ENCODE measurements at places on chromosomes 11 and 22. TPM values are rescaled to one million over a fixed set of nuclear protein-coding genes. Genes with fewer than 3 reads are reported as not detected.

- H3K27me3 ChIP-seq: peaks cover 9% of the 10 kb centered on the region
- H3K4me1 ChIP-seq: peaks cover 3% of the 10 kb centered on the region
- H3K27ac ChIP-seq: no peak overlapping the region
- no peaks in the 10 kb centered on the region for H3K36me3 ChIP-seq
- DNase-seq: no peak
Measured at GRCh38 chr11:88448131-88448670, 110.7 kb upstream of the CTSC start.

SPTBN2 gene
- total RNA-seq: 0.88 TPM

DNA sequence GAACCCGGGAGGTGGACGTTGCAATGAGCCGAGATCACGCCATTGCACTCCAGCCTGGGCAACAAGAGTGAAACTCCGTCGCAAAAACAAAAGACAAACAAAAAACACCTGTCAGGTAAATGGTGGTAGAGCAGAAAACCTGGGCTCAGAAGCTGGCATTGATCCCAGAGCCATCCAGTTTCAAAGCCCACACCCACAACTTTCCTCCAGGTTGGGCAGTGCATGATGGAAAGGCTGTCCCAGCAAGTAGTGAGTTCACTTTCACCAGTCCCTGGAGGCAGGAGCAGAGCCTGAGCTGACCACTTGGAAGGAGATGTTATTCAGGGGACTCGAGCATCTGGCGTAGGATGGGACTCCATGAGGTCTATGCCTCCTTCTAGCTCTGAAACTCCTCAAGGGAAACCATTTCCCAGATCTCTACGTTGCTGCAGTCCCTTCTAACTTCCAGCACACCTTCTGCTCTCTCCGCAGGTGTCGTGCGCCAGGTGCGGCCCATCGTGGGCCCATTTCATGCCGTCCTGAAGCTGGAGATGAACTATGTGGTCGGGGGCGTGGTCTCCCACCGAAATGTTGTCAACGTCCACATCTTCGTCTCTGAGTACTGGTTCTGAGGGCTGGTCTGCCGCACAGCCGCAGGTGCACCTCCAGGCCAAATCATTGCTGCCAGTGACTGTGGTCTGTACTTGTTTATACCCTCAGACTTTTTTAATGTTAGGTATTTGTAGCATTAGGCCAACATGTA lies 71.6 kb upstream of the ATXN10 start:
- H3K27ac ChIP-seq: no peak overlapping the region
- no peaks in the 10 kb centered on the region for H3K36me3 ChIP-seq
- no peak for DNase-seq
- H3K27me3 ChIP-seq: peaks cover 2% of the 10 kb centered on the region
- H3K4me3 ChIP-seq: no peak overlapping the region
- no peaks in the 10 kb centered on the region for H3K4me1 ChIP-seq

DNA sequence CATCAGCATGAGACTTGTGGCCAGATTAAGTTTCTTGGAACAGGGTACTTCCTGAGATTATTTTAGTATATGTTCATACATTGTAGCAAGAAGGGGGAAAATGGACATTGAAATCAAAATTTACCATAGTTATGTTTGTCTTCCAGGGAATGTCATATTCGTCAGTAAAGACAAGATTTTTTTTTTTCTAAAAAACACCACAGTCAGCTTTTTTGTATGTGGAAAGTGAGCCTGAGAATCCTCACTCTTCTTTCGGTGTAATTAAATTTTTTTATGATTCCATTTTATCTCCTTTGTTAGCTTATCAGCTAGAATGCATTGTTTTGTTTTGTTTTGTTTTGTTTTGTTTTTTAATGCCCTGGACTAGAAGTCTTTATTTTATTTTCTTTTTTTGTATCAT lies 31.5 kb upstream of the LIPT2 start:
- no peak for DNase-seq
- no peaks in the 10 kb centered on the region for H3K36me3 ChIP-seq
- H3K27ac ChIP-seq: no peak overlapping the region

DNA sequence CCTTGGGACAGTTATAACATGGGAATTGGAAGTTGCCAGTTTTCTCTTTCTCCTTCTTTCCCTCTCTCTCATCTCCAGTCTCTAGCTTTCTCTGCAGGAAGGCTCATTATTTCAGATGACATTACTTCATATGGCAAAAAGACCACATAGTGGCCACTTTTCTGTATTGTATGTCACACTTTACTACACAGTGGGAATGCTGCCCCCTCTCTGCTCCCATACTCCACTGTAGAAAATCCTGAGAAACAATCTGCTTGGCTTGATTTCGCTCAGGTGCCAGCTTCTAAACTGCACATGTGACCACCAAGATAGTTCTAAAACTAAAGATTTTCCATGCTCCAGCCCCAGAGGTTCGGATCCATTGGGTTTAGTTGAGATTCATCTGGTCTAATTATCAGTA lies 860.7 kb upstream of the CCDC90B start:
- H3K4me1 ChIP-seq: no peaks in the 10 kb centered on the region
- H3K27me3 ChIP-seq: no peaks in the 10 kb centered on the region
- no peak overlapping the region for H3K4me3 ChIP-seq
- H3K36me3 ChIP-seq: no peaks in the 10 kb centered on the region

CARD18 gene
- not detected for total RNA-seq

DNA sequence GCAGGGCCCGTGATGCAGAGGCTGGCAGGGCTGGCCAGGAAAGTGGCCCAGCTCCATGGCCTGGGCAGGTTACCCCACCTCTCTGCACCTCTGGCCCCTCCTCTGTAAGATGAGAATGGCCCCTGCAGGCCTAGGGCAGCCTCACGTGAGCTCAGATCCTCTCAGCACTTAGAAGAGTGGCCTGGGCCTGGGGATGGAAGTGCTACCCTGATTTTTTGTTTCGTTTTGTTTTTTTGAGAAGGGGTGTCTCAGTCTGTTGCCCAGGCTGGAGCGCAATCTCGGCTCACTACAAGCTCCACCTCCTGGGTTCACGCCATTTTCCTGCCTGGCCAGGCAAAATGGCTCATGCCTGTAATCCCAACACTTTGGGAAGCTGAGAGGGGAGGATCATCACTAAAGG lies 982 bp downstream of the APOBEC3H start:
- H3K27ac ChIP-seq: peak overlapping the region; percentile 91
- peaks cover 7% of the 10 kb centered on the region for H3K36me3 ChIP-seq
- peaks cover 65% of the 10 kb centered on the region for H3K4me1 ChIP-seq
- peak; percentile 63 for DNase-seq
- no peaks in the 10 kb centered on the region for H3K27me3 ChIP-seq
- H3K4me3 ChIP-seq: peak overlapping the region; percentile 83

PVALB gene
- not detected for total RNA-seq

DNA sequence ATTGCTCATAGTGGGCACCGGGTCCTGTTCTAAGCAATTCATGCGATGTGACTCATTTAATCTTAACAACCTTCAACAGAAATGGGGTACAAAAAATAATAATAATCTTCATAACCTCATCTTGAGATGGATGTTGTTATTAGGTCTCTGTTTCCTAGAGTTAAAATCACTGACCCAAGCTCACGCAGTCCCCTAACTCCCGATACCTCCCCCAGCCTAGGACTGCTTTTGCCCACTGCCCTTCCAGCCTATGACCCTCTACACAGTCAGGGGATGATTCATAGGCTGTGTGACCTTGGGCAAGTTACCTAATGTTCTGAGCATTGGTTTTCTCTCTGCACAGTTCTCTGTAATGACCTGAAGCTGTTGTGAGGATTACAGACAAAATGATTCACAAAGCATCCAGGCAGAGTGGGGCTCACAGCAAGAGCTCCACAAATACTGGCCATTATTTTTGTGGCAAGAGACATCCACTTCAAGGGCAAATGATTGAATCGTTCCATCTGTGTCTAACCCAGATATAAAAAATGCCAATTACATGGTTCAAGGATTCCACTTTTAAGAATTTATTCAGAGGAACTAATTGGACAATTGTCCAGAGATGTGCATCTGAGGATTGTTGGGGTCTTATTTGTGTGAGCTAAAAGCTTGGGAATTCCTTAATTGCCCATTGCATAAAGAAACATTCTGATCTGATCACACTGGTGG lies 20.0 kb downstream of the MTFP1 start:
- no peak overlapping the region for H3K4me3 ChIP-seq
- no peak overlapping the region for H3K27ac ChIP-seq
- no peak for DNase-seq
- peaks cover 19% of the 10 kb centered on the region for H3K27me3 ChIP-seq
- peaks cover 21% of the 10 kb centered on the region for H3K4me1 ChIP-seq
- H3K36me3 ChIP-seq: peaks cover 6% of the 10 kb centered on the region

DNA sequence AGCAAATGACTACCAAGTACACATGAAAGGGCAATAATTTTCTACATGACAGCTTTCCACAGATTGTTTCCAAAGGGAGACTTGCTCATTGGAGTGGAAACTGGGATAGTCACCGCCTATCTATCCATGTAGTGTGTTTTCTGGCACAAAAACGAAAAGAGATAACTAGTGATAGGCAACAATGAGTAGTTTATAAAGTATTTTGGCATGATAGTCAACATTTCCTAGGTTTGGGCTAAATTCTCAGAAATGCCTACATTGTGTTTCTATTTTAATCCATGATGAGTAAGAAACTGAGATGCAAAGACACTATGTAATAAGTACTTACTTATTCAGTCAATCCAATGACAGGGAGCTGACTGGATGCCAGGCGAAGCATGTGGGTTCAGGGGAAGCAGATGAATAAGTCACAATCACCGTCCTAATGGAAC lies 1129.1 kb downstream of the DLG2 start:
- no peaks in the 10 kb centered on the region for H3K36me3 ChIP-seq
- H3K27me3 ChIP-seq: no peaks in the 10 kb centered on the region
- no peaks in the 10 kb centered on the region for H3K4me1 ChIP-seq
- no peak overlapping the region for H3K27ac ChIP-seq

TRPM5 gene
- not detected for total RNA-seq

DNA sequence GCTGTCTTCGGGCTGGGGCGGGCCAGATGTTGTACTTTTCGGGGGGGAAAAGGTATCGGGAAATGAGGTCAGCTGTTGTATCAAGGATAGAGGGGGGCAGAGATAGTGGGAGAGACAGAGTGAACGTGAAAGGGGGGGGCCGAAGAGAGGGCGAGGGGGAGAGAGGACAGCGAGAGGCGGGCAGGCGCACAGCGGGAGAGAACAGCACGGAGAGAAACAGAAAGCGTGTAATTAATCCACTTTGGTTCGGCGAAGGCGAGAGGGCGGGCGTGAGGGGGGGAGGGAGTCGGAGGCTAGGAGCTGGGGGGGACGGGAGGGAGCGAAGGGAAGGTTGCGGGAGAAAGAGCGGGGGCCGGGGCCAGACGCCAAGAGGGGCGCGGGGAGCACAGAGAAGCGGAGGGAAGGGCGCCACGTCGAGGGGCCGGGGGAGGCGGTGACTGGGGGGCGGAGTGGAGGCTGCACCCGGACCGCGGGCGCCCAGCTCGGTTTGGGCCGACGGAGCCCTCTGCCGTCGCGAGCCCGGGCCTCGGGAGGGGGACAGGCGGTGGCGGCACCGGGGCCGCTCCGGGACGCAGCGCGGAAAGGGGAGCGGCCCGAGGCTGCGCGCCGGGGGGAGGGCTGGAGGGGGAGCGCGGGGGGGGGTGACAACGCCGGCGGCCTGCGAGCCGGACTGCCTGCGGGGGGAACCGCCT lies 612 bp downstream of the IGF2 start:
- peaks cover 12% of the 10 kb centered on the region for H3K4me1 ChIP-seq
- peak overlapping the region; percentile 69 for H3K27ac ChIP-seq
- H3K36me3 ChIP-seq: no peaks in the 10 kb centered on the region

APOC3 gene
- total RNA-seq: not detected

GRCh38 chr22:27866135-27867084 lies 52.6 kb downstream of the PITPNB start:
- peak overlapping the region; percentile 77 for H3K27ac ChIP-seq
- H3K4me1 ChIP-seq: peaks cover 42% of the 10 kb centered on the region
- H3K36me3 ChIP-seq: peaks cover 30% of the 10 kb centered on the region
- H3K27me3 ChIP-seq: no peaks in the 10 kb centered on the region

DNA sequence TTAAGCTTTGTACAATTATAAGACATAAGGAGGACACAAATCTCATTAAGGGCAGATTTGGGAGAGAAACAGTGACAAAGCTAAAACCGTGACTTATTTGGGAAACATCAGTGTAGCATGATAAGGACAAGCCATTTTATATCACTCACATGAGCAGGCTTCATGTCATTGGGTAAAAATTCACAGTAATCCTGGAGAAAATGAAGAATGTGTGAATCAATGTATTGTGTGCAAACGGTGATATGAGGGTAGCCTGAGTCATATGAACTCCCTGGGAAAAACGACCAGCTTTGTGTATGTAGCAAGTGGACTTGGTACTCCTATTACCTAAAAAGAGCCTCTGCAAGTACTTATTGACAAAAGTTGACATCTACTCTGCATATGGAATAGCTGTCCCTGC lies 6.0 kb upstream of the TRIM34 start:
- H3K4me3 ChIP-seq: no peak overlapping the region
- peaks cover 2% of the 10 kb centered on the region for H3K27me3 ChIP-seq
- peaks cover 2% of the 10 kb centered on the region for H3K4me1 ChIP-seq
- no peak overlapping the region for H3K27ac ChIP-seq
- H3K36me3 ChIP-seq: no peaks in the 10 kb centered on the region
- DNase-seq: no peak

P4HA3 gene
- not detected for total RNA-seq

IL10RA gene
- 86.6 TPM for total RNA-seq

RASL10A gene
- total RNA-seq: 0.64 TPM

DNA sequence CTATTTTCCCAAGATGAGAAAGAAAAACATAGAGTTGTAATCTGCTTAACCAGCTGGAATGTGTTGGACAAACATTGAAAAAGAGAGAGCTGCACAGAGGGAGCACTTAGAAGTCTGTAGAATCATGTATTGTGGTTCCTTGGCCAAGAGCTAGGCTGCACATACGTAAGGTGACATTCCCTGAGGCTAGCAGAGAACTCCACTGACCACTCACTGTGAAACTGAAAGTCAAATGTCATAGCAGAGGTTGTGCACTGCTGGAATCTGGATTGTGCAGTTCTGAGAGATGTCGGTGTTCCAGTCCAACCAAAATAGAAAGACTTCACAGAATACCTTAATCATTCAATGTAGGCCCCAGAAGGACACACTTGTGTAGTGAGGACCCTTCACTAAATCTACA lies 772.8 kb upstream of the RAG2 start:
- H3K36me3 ChIP-seq: no peaks in the 10 kb centered on the region
- no peaks in the 10 kb centered on the region for H3K27me3 ChIP-seq
- no peak overlapping the region for H3K27ac ChIP-seq
- no peak overlapping the region for H3K4me3 ChIP-seq
